ENCODE measurements at places on chromosomes 1 and 21.

- no peak for DNase-seq
Observed at GRCh38 chr1:243281672-243282071, 25.8 kb downstream of the SDCCAG8 start.

GRCh38 chr1:91513160-91513559 lies 12.5 kb downstream of the CDC7 start:
- no peak for DNase-seq

DNA sequence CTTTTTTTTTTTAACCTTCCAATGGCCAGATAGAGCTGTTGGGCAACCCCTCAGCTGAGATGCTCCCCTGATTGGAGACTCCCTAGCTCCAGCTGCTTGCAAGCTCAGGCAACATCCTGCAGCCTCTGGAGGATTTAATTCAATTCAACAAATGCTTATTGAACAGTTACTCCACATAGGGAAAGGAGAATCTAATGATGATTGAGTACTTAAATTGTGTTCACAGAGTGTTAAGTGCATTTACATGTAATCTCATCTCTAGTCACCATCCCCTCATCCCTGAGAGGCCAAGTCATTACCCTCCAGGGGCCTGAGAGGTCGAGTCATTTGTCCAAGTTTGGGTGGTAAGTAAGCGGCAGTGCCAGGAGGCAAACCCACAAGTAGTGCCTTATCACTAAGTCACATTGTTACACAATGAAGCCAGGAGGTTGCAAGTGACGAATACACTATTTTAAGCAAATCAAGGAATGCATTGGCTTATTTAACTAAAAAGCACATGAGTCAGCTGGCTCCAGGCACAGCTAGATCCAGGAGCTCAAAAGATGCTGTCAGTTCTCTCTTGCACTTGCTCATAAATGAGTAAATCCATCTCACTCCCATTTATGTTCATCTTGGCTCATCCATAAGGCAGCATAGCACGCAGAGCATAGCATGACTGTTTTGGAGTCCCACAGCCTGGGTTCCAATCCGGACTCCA lies 64.3 kb downstream of the OPTC start:
- DNase-seq, result no peak

GRCh38 chr1:208278638-208279037 lies 34.5 kb upstream of the PLXNA2 start:
- no peak for DNase-seq

DNA sequence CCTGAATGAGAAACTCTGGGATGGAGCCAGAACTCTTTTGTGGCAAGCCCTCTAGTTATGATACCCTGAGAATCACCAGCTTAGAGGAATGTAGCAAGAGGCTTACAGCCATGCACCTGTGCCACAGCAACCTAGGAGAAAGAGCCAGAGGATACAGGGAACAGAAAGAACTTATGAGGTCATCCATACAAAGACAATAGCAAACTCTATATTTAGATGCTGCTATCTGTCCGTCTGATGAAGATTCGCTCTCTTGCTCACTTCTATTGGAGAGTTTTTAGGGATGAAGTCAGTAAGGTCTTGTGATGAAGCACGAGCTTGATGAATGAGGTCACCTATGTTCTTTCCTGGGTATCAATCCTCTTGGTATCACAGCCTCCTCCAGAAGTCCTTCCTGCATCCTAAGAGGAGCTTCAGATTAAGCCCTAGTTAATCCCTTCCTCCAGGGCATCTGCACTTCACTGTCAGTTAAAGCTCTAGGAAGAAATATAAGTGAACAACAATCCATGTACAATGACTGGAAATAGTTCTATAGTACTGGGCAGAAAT lies 185.6 kb downstream of the DAB1 start:
- DNase-seq, result no peak

Measured in CD4-positive, alpha-beta T cell treated with Interleukin-15 for 1 hour (primary cell).